ENCODE measurements at places on chromosomes 3 and 15. TPM values are rescaled to one million over a fixed set of nuclear protein-coding genes. Genes with fewer than 3 reads are reported as not detected.

The EPB42 gene
- not detected for total RNA-seq

The LYSMD2 gene
- 5.0 TPM for total RNA-seq

DNA sequence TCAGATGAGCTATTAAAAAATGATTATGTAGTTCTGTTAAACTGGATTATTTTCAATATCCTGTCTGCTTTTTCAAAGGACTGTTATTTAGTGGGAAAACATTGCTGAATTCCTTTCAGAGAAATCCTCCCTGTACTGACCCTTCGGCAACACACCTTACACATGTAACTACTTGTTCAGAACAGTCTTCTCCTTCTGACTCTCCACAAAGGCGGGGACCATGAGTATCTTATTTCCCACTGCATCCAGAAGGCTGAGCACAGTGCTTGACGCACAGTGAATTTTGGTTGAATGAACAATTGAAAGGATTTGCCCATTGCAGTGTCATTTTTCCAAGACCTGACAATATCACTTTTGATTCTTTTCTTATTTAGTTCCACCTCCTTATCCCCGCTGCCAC is 23.1 kb upstream of the CFAP161 start:
- H3K27me3 ChIP-seq, result no peaks in the 10 kb centered on the region
- DNase-seq, result no peak
- no peaks in the 10 kb centered on the region for H3K36me3 ChIP-seq

DNA sequence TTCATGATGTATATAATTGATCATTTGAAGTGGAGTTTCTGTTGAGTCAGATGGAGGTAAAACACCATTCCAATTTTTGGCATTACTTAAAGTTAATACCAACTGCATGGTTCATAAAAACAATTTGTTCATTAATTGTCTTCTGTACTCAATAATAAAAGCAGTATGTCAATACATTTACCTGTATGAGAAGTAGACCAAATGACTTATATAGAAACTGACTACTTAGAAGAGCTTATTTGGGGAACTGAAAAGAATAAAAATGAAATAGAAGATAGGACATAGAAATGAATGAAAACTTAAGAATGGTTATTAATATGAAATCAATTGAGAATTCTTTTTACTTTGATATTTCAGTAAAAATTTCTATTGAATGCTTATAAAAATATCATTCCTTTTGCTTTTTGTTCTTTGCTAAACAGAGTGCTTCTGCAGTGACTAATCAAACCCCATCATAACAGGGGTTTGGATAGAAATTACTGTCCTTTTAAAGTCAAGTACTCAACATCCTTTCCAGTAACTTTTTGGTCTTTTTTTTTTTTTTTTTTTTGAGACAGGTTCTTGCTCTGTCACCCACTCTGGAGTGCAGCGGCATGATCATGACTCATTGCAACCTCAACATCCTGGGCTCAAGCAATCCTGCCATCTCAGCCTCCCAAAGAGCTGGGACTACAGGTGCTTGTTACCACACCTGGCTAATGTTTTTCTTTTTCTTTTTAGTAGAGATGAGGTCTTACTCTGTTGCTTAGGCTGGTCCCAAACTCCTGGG is 6.5 kb upstream of the CRYBG3 start:
- H3K27ac ChIP-seq, result no peak overlapping the region
- no peak overlapping the region for H3K4me3 ChIP-seq
- DNase-seq, result no peak

The ADAMTS7 gene
- total RNA-seq, result 0.28 TPM

The CELSR3 gene
- total RNA-seq, result 0.51 TPM

DNA sequence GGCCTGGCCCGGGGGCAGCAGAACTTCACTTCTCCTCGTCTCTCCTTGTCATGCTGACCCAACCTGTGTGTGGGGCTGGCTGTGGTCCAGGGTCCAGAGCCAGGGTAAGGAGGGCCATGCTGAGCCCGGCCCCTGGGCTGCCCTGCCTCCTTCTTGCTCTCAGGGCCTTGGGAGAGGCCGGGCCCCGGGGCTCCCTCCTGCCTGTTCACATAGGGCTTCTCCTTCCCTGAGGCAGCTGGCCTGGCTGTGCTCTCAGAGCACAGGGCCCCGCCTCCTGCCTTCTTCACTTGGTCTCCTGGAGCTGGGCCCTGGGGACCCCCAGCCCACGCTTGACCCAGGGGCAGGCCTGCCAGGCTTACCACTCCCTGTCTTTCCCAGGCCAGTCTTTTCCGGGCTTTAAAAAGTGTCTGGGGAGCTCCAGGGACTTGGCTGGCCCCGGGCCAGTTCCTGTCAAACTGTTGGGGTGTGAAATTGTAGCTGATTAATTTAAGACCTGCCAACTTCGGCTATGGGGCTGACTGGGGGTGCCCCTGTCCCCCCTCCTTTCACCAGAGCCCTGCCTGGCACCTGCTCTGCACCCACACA is 11.8 kb downstream of the PLXNA1 start:
- H3K27me3 ChIP-seq, result no peaks in the 10 kb centered on the region
- DNase-seq, result no peak
- no peaks in the 10 kb centered on the region for H3K4me1 ChIP-seq
- H3K4me3 ChIP-seq, result no peak overlapping the region

DNA sequence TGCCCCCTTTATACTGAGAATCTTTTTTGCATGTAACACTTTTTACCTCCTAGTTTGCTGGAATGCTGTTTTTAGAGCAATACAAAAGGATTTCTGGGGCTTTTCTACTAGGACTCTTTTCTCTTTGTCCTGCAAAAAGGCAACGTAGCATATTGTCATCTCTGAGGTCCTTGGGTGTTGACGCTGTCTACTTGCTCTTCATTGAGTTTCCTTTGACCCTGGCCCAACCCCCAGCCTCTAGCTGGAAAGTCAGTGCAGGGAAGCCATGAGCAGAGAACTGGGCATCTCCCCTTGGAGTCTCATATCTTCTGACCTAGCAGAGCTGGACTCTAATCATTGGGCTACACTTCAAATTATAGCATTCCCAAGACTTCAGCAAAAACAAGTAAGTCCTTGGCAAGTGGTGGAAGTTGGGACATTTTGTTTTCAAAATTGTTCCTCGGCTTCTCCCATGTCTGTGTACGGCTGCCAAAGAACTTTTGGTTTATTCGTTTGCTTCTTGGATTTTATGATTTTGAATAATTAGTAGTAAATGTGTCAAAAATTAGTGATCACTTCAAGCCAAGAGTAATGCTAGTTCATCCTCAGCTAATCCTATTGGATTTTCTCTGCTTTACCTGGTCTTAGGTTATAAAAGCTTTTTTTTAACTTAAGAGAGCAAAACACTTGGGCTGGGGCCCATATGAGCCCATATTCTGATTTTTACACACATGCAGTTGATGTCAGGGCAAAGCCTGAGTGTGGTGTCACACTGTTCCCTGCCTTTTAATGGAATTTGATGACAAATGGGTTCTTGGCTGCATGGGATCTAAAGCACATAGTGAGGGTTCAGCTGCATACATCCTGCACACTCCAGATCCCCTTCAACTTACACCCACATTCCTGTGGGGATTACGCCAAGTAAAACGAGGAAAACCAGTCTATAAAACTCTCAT is 419.5 kb upstream of the C2CD4B start:
- no peak overlapping the region for H3K27ac ChIP-seq
- no peaks in the 10 kb centered on the region for H3K4me1 ChIP-seq
- no peaks in the 10 kb centered on the region for H3K36me3 ChIP-seq
- H3K27me3 ChIP-seq, result no peaks in the 10 kb centered on the region
- no peak for DNase-seq

GRCh38 chr3:101829437-101829830 is 19.9 kb upstream of the NFKBIZ start:
- no peak for DNase-seq
- peak overlapping the region; percentile 91 for H3K27ac ChIP-seq
- no peak overlapping the region for H3K4me3 ChIP-seq
- H3K4me1 ChIP-seq, result peaks cover 14% of the 10 kb centered on the region
- no peaks in the 10 kb centered on the region for H3K27me3 ChIP-seq

The TTC14 gene
- total RNA-seq, result 22.2 TPM

DNA sequence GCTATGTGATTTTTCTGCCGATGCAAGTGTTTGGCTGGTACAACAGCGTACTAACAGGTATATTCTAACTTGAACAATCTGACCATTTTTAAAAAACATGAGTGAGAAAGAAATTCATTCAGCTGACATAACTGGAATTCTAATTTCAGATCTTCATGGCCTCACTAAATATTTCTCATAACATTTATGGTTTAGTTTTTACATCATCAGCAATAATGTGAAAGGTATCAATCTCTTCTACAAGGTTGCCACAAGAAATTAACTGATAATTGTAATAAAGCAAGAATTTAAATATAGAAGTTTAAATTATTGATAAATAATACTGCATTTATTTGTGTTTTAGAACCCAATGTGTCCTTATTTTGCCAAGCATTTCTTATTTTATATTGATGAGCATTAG is 5.2 kb upstream of the C3orf80 start:
- no peaks in the 10 kb centered on the region for H3K36me3 ChIP-seq
- H3K27me3 ChIP-seq, result no peaks in the 10 kb centered on the region

DNA sequence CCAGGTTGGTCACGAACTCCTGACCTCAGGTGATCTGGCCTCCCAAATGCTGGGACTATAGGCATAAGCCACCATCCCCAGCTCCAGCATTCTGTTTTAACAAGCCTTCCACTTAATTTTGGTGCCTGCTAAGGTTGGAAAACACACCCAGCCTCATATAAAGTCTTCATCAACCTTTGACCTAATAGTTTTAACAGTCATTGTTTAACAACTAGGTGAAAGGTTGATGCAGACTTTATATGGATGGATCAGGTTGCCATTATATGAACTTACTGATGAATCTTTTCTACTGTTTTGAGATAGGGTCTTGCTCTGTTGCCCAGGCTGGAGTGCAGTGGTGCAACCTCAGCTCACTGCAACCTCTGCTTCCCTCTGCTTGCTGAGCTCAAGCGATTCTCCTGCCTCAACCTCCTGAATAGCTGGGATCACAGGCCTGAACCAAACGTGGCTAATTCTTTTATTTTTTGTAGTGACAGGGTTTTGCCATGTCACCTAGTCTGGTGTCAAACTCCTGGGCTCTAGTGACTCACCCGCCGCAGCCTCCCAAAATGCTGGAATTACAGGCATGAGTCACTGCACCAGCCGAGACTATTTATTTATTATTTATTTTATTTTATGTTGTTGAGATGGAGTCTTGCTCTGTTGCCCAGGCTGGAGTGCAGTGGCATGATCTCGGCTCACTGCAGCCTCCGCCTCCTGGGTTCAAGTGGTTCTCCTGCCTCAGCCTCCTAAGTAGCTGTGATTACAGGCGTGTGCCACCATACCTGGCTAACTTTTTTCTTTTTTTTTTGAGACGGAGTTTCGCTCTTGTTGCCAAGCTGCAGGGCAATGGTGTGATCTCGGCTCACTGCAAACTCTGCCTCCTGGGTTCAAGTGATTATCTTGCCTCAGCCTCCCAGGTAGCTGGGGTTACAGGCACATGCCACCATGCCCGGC is 3.1 kb upstream of the RPAP1 start:
- no peak for DNase-seq
- H3K27ac ChIP-seq, result no peak overlapping the region
- H3K36me3 ChIP-seq, result no peaks in the 10 kb centered on the region
- H3K4me3 ChIP-seq, result no peak overlapping the region
- H3K27me3 ChIP-seq, result no peaks in the 10 kb centered on the region

- no peak for DNase-seq
- no peak overlapping the region for H3K27ac ChIP-seq
- no peaks in the 10 kb centered on the region for H3K27me3 ChIP-seq
- peaks cover 5% of the 10 kb centered on the region for H3K36me3 ChIP-seq
- no peaks in the 10 kb centered on the region for H3K4me1 ChIP-seq
These were observed 15.6 kb downstream of the KCTD6 start for GRCh38 chr3:58507356-58508078.

- no peak overlapping the region for H3K27ac ChIP-seq
- no peaks in the 10 kb centered on the region for H3K36me3 ChIP-seq
- DNase-seq, result no peak
- no peaks in the 10 kb centered on the region for H3K27me3 ChIP-seq
These were observed 41.9 kb downstream of the EDEM1 start for GRCh38 chr3:5229414-5229813.

DNA sequence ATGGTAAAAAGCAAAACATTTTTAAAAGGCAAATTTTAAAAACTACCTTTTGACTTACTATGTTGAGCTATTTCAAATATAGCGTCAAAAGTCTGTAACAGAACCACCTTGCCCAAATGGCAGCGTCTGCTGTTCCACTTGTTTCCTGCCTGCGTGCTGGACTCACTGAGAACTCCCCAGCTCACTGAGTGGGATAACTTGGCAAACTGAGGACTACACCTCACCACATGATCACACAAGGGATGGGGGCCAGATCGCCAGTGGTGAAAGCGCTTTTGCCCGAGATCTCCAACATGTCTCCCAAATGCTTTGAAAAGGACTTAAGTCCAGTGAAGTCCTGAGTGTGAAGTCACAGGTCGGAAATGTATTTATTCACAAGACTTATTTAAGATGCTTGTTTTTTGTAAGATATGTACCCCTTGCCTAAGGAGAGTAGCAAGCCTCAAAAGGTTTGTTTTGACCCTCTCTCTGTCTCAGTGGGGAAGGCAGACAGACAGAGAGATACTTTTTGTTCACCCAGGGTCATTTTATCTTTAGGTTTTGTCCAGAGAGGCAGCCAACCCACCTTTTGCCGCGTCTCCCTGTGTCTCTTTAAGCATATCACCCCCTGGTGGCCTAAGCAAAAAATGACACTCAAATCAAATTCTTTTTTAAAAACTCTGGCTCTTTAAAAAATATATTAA is 192.6 kb downstream of the PDZRN3 start:
- no peaks in the 10 kb centered on the region for H3K27me3 ChIP-seq
- H3K4me3 ChIP-seq, result no peak overlapping the region
- no peaks in the 10 kb centered on the region for H3K36me3 ChIP-seq
- no peak for DNase-seq

DNA sequence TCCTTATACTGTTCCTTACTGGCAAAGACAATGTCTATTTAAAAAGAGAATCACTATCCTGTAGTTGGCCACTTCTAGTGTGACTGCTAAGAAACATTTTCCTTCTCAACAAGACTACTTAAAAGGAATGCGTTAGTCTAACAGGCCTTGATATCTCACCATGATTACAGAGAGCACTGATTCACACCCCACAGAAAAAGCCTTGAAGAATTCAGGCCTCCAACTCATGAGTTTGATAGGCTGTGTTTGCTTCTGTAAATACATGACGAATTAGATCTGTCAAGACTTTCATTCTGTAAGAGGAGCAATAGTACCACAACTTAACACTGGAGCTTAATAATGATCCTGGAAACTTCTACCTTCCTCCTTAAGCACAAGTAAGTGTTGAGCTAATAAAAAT is 432.8 kb upstream of the NR2F2 start:
- H3K4me3 ChIP-seq, result no peak overlapping the region
- no peaks in the 10 kb centered on the region for H3K36me3 ChIP-seq
- no peaks in the 10 kb centered on the region for H3K4me1 ChIP-seq
- no peaks in the 10 kb centered on the region for H3K27me3 ChIP-seq

- DNase-seq, result no peak
- H3K4me3 ChIP-seq, result no peak overlapping the region
- H3K36me3 ChIP-seq, result no peaks in the 10 kb centered on the region
- no peak overlapping the region for H3K27ac ChIP-seq
These were observed 340.7 kb downstream of the CNTN3 start for GRCh38 chr3:74273555-74274402.

The CNTN4 gene
- total RNA-seq, result 4.8 TPM

The BCL2A1 gene
- 3.2 TPM for total RNA-seq

The NTRK3 gene
- 0.16 TPM for total RNA-seq

- no peaks in the 10 kb centered on the region for H3K27me3 ChIP-seq
- no peak overlapping the region for H3K27ac ChIP-seq
- no peaks in the 10 kb centered on the region for H3K4me1 ChIP-seq
- no peaks in the 10 kb centered on the region for H3K36me3 ChIP-seq
- no peak for DNase-seq
- H3K4me3 ChIP-seq, result no peak overlapping the region
These were observed 176.9 kb upstream of the LMCD1 start for GRCh38 chr3:8324747-8325146.

- no peak overlapping the region for H3K4me3 ChIP-seq
- H3K27me3 ChIP-seq, result no peaks in the 10 kb centered on the region
- DNase-seq, result no peak
- no peak overlapping the region for H3K27ac ChIP-seq
These were observed 41.0 kb upstream of the ZNF280D start for GRCh38 chr15:56774356-56774755.

All from pancreas (tissue), 10 donors.